Sciatic nerve (tissue), 2 donors: ENCODE measurements at places on chromosomes 16 and 17.

DNA sequence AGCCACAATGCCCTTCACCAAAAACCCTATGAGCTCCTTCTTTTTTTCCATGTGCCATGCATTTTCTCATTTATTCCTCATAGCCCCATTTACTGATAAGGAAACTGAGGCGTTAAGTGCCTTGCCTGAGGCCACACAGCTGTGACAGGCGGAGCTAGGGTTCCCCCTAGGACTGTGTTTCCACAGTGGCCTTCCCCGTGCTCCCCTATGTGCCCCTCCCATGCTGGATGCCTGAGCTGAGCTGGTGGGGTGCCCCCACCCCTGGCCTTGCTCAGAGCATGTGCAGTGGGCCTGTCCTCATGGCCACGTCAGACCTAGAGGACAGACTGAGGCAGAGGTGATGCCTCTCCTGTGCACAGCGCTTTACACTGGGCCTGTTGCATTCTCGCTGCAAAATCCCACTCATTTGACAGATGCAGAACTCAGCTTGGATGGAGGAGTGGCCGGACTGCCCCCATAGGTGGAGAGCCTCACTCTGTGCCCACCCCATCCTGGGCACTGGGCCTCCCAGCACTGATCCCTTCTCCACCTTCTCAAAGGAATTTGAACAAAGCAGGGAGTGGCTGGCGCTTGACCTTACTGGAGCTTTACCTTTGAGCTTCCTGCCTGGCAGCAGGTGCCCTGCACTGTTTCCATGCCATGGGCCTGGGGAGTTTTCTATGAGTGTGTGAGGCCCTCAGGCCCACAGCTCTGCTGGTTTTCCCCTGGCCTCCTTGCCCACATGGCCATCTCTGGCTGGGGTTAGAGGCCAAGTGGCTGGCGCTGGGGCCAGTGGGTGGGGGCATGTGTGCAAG, 2.6 kb downstream of the MAP2K3 start:
- DNase-seq = no peak

DNA sequence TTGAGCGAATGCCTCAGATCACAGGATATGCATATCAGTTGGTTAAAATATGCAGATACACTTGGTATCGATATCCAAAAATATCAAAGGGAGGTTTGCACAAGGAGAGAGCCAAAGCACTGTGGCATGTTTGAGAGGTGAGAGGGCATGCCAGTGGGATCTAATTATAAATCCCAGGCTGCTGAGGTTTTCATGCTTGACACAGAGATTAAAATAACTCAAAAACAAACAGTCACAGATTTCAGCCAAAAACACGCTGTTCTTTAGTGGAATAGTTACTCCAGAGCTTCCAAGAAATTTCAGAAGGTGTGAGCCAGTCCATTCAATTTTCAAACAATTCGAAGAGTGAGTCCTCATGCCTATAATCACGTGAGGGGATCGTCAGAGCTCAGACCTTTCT, 477.9 kb downstream of the SOX9 start:
- DNase-seq = no peak

- DNase-seq = peak; percentile 78
These were observed 34.7 kb upstream of the VPS4A start for GRCh38 chr16:69276148-69277115.

DNA sequence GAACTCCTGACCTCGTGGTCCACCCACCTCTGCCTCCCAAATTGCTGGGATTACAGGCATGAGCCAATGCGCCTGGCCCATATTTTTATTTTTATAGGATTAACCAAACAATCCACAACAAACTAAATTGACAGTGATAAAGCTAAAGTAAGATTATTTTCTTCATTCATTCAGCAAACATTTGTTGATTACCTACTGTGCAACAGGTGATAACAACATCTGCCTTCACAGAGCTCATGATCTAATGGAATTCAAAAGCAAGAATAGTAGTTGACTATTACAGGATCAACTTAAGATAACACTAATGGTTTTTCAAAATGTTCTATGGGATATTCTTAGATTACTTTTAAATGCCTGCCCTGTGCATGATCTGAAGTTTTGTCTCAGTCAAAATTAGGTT, 37.8 kb downstream of the NQO1 start:
- DNase-seq = no peak

DNA sequence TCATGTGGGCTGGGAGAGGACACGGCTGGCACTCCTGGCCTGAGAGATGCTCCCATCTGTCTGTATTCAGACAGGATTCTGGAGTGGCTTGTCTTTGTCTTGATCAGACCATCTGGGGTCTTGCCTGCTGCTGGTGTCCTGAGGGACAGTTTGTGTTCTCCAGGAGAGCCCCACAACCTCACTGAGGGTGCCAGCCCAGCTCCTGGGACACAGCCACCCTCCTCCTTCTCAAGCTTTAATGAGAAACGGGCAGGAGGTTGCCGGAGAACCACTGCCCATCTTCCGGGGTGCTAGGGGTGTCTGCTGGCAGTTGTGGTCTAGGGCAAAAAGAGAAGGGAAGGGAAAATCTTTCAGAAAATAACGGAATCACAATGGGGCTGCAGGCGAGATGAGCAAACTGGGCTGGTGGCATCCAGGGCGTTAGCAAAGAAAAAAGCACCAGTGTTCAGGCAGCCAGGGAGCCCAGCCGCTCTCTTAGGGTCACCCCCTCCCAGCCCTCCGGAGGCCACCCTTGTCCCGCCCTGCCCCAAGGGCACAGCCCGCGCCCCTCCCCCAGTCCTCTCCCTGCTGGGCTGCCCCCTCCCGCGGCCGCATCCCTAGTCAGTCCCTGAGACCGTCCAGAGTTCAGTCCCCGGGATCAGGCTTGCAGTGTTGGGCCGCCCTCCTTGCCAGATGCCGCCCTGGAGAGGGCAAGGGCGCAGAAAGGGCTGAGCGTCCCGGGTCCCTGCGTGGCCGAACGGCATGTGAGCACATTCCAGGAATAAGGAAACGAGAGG, 824.7 kb downstream of the KCNJ18 start:
- no peak for DNase-seq

DNA sequence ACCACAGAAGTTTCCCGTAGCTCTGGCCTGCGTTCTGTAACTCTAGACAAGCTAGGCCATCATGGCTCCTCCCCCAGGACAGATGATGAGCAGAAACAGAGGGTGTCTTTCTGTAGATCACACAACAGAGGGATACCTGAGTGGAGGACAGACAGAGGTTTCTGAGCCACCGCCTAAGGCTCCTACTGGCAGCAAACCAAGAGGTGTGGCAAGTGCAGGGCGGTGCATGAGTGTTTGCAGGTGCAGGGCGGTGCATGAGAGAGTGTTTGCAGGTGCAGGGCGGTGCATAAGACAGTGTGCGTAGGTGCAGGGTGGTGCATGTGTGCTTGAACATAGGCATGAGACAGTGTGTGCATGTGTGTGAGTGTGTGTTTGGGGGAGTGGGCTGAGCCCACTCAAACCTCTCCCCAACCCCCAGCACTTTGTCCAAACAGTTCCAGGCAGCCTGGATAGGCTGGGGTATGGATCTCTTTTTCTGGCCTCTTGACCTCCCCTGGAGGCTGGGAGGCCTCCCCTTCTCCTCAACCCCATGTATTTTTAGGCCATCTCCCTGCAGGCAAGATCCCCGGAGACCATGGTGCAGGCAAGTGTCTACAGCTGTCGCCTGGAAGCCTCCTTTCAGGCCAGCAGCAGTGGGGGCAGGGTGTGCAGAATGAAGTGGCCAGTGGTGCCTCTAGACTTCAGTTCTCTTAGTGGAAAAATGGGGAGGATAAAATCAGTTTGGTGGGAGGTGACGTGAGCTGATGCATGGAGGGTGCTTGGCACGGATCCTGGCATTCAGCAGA, 53.4 kb upstream of the CBX4 start:
- no peak for DNase-seq

DNA sequence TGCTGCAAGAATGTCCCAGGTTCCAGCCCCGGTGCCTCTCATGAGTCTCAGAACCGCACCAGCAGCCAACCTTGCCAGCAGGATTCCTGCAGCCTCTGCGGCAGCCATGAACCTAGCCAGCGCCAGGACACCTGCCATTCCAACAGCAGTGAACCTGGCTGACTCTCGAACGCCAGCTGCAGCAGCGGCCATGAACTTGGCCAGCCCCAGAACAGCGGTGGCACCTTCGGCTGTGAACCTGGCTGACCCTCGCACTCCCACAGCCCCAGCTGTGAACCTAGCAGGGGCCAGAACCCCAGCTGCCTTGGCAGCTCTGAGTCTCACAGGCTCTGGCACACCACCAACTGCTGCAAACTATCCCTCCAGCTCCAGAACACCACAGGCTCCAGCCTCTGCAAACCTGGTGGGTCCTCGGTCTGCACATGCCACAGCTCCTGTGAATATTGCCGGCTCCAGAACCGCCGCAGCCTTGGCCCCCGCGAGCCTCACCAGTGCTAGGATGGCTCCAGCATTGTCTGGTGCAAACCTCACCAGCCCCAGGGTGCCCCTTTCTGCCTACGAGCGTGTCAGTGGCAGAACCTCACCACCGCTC, 9.8 kb downstream of the ELOB start:
- DNase-seq = no peak

DNA sequence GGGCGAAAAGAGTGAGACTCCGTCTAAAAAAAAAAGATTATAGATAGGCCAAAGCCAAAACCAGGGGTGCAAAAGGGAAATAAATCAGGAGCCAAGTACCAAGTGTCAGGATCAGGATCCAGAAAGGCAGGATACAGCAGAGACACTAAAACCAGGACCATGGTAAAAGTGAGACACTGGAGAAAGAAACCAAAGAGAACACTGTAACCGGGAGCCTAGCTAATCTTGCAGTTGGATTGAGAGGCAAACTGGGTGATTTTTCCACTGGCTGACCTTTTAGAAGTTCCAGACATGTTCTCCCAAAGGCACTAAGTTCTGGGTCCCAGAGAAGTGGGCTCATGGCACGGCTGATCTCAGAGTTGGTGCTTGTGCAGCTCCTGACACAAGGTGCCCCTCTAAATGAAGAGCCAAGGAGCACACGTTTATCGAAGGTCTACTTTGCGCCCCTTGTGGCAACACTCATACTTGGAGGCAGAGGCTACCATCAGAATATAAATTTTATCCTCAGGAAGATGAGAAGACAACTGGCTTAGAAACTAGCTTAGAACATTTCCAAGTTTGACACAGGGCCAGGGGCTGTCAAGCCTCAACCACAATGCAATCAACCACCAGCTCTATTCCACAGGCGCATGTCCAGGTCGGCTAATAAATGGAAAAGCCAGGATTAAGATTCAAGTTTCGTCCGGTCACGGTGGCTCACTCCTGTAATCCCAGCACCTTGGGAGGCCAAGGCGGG, 27.5 kb upstream of the HELZ start:
- no peak for DNase-seq

GRCh38 chr17:31155208-31155810, 60.5 kb downstream of the NF1 start:
- no peak for DNase-seq

DNA sequence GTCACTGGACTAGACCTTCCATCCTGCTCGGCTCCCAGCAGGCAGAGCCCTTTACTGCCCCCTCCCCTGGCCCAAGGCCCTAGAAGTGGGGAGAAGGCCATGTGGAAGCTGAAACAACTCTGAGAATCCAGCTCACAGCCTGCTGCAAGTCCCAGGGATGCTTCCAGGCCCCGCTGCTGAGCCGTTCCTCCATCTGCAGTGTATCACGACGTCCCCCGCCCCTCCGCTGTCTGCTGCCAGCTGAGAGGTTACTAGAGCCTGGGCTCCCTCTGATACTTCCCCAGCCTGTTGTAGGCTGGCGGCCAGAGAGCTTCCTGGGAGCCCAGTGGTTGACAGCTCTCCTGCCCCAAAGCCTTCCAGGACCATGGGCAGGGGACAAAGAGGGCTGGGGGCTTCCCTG, 118.2 kb downstream of the MGAT5B start:
- no peak for DNase-seq

- DNase-seq = no peak
These were observed 7.2 kb downstream of the EFCAB5 start for GRCh38 chr17:29948448-29949215.

DNA sequence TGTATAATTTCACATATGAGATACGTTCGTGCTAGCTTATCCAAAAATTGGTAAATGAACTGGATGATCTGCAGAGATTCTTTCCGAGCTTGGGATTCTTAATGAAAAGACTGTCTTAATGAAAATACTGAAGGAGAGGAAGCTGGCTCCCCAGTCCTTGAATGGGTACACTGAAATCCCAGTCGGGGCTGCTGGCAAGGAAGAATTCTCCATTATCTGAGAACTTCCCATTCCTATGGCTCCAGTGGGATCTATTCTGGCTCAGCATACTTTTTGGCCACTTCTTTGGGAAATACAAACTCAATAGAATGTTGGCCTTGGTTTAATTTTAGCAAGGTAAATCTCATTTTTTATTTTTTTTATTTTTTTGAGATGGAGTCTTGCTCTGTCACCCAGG, 23.7 kb upstream of the SLC35B1 start:
- DNase-seq = no peak
